ENCODE measurements at places on chromosomes 3 and 15.

DNA sequence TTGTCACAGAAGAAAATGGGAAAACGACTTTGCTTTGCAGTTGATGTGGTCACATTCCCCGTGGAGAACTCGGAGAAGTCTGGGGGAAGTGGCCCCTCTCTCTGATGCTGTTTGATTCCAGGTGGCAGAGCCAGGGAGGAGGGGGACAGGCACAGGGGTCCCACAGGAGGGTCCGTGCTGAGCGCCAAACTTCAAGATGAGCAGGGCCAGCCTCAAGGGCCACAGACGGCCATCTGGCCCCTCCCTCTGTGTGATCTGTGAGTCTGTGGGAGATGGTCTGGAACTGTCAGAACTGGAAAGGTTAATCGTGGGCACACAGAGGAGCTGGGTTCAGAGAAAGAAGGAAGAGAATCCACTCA lies 23.1 kb upstream of the CORO2B start:
- no peak for DNase-seq

- no peak for DNase-seq
Measured at GRCh38 chr3:102672305-102672704, 237.5 kb downstream of the ZPLD1 start.

GRCh38 chr3:62718011-62718410 lies 157.2 kb downstream of the CADPS start:
- no peak for DNase-seq

DNA sequence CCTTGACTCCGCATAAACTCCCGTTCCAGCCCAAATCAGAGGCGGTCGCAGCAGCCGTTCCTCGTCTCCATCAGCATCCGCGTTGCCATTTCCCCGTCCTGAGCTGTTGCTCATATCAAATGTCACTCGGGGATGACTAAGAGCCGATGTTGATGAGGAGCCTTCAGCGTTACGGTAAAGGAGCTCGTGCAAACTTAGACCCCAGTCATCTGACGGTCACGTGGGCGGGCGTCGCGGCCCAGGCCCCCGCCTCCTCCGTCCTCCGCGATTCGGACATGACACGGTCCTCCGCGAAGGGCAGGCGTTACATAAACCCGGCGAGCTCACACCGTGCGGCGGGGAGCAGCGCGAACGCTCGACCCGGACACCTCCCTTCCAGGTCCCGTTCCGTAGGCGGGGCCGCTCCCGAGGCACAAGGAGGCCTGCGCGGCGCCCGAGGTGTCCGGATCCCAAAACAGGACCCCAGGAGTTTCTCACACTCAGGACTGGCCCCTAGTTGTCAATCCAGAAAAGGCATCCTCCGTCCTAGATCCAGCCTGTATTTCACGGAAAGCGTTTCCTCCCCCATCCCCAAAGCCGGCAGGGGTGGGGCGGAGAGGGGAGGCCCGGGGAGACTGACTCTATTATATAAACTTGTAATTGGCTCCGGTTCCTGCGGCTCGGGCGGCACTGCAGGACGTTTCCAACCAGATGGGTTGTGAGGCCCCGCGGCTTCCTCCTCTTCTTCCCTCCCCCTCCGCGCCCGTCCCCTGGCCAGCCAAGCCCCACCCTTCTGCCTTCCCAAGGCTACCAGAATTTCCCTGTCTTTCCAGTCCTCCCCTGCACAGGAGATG lies 100.0 kb upstream of the IGF1R start:
- peak; percentile 59 for DNase-seq

DNA sequence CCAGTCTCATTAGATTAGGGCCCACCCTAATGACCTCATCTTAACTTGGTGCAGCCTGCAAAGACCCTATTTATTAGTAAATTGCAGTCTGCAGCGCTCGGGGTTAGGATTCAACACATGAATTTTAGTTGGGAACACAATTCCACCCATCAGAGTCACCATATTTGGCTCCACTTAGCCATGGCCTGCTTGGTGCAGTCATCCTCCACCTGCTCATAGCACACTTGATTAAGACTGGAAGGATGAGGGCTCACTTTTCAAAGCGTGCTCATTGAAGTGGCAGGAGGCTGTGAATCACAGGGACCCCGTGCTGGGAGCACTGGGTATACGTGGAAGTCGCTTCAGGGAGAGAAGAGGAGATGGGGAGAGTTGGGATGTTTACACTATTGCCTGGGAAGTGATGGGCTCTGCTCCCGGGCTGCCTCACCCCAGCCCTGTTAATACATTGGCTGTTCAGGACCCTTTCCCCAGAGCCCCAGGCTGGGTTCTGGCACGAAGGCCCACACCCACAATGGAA lies 68.2 kb downstream of the ASB7 start:
- DNase-seq, result no peak

DNA sequence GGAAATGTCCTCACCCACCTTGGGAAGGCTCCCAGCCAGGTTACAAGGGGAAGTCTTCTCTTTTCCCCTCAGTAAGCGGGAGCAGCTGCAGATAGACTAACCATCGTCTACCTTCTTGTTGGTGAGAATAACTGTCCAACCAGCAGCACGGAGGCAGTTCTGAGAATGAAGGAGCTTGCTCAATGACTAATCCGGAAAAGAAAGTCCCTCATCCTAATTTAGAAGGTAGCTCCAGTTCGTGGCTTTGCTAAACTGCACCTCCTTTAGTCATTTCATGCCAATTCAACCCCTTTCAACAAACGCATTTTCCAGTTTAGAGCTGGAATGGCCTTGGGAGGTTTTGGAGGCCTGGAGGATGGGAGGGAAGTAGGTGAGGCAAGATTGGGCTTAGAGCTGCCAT lies 527.4 kb upstream of the PROK2 start:
- no peak for DNase-seq

GRCh38 chr3:38500688-38501417 lies 4.7 kb downstream of the EXOG start:
- no peak for DNase-seq

GRCh38 chr3:146226881-146227280 lies 24.0 kb downstream of the PLSCR4 start:
- no peak for DNase-seq

DNA sequence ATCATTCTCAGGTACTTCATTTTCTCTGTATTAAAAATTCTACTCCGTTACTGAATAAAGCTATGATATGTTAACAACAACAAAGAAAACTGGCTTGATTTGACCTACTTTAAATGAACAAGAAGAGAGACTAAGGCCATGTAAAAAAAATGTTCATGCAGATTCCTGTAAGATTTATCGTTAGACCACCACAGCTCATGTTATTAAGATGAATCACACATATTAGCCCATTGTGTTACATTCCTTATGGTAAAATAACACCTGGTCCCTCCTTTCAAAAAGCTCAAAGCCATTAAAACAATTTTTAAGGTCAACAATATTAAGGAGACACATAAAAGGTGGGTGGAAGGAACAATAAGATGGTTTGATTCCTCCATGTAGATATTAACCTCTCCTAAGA lies 6.3 kb downstream of the THOC7 start:
- no peak for DNase-seq

DNA sequence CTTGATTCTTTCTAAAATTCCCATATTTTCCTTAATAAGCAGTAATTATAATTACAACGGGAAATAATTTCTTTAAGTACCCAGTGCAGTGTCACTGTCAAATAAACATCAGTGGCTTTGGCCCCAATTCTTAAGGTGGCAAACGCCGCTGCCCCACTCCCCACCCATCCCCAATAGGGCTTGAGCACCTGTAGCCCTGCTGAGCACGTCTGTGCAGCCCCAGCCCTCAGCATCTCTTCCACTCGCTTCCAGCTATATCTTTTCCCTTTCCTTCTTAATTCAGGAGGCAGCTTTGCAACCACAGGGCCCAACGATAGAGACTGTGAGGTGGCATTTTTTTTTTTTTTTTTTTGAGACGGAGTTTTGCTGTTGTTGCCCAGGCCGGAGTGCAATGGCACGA lies 9.0 kb downstream of the PPM1M start:
- no peak for DNase-seq

GRCh38 chr15:85007741-85008397 lies 26.2 kb downstream of the PDE8A start:
- no peak for DNase-seq

DNA sequence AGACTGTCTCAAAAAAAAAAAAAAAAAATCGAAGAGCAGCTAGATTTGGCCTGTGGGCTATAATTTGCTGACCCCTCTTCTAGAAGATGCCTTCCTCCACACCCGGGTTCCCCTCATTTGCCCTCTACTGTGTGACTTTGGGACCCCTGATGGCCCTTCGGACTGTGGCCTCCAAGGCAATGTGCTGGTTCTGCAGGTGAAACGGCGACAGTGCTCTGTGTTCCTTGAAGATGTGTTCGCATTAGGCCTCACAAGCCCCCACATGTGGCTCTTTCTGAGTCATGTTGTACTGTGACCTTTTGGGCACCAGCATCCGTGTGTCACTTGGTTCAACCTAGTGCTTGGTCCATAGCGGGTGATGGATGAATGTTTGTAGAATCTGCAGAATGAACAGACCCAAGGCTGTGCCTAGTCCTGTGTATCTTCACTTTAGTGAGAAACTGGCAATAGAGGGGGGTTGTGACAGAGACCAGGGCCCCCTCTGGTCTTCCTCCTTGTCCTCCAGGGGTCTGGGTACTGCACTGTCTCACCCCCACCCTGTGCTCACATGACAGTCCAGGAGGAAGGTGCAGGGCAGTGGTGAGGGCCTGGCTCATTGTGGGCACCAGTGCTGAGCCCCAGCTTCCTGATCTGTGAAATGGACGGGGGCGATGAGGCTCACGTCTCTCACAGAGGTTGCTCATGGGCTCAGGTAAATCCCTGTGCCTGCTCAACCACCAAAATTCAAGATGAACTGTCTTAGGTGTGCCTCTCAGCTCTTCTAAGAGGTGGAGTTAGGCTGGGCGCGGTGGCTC lies 22.7 kb downstream of the GOLGA6L2 start:
- no peak for DNase-seq

DNA sequence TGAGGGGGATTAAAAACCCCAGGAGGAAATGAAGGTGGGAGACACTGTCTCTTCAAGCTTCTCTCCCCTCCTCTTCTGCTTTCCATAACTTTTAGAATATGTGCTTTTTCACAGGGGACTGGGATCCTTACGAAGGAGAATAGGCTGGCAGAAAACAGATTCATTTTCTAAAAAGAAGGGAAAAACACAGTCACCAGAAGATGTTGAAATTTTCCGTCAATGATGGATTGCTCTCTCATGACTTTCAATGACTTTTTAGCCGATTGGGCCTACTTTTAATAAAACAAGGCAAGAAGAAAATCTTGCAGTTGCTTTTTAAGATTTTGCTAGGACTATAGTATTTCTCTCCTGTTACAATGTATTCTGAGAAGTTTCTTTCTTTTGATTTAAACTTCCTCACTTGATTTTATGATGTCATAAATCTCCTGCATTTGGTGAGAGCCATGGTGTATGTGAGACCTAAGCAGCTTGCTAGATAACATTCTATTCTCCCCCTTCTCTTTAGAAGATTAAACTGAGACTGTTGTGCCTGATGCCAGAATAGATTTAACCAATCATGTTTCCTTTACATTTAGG lies 241.2 kb downstream of the FEZF2 start:
- no peak for DNase-seq

DNA sequence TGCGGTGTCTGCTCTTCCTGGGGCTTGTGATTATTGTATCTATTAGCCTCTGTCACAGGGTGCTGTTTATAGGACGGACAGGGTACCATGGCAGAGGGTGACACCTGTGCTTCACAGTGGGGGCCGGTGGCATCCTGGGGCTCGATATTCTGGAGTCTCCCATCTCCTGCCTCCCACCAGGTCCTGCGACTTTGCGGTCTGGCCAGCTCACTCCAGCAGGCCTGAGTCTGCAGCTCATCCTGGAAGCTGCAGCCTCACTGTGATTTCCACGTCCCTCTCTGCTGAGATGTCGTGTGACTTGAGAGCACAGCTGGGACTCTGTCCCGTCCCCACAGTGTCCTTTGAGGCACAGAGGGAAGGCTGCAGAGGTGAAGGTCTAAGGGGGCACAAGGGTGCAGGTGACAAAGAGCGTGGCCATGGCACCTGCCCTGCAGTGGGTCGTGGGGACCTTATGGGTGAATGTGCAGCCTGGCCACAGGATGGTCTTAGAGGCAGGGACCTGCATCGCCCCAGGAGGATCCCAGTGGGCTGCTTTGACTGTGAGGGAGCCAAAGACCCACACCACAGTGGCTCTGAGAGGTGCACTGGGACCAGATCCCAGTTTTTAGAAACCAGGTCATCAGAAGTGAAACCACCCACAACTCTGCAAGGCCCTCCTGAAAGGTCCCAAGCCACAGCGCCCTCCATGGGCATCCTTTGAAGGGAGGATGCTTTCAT lies 172.8 kb downstream of the KLF13 start:
- DNase-seq, result no peak

- DNase-seq, result no peak
Measured at GRCh38 chr15:88543065-88543776, 3.3 kb downstream of the DET1 start.

- DNase-seq, result no peak
Measured at GRCh38 chr3:146653978-146654377, 48.8 kb upstream of the PLSCR5 start.

DNA sequence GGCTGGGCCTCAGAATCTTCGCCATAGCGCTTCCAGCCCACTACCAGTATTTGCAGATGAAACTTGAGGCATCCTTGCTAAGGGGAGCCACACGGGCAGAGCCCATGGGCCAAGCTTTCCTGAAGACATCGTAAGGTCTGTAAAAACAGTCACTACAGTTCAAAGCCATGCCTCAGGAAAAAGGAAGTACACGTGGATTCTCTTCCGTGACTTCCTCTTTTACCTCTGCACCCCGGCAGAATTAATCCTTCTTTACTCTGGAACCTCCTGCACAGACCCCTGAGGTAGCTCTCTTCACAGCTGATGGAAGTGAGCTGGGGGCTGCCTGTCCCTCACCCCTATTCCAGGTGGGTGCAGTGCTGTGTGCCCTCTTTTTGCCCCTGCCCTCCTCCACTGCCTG lies 129.2 kb downstream of the CHDH start:
- peak; percentile 24 for DNase-seq

- no peak for DNase-seq
Measured at GRCh38 chr3:62145086-62145757, 228.1 kb downstream of the FEZF2 start.

DNA sequence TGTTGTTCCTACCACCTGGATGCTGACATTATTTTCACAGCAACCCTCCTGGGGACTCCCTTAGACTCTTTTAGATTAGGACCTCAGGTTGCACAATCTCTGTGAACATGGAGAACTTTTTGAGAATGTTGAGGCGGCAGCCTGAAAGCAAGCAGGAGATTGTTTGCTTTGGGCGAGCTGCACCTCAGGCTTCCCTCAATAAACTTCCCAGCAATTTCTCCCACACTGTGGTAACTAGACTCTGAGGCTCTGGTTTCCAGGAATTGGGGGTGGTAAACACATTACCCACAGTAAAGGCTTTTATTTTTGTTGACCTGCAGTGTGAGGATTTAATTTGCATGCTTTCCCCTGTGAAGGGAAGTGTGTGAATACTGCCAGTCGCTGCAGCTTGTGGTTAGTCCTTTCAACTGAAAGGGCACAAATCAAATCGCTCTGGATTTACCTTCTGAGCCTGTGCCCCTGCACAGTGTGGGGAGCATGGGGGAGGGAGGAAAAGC lies 35.2 kb upstream of the SIAH2 start:
- DNase-seq, result no peak

DNA sequence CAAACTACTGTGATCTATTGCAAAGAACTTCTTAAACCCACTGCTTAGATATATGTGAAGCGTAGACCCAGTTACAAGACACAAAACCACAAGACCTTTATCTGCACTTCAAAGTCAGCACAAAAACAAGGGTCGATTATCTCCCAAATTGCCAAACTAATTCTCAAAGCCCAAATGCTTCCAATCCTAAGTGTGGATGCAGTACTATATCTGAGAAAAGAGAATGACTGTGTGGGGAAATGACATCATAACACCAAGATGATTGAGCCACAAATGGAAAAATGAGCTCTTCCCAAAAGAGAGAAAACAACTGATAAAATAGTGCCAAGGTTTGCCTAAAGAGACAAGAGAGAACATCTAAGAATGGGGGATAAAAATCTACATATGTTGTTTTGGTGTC lies 86.2 kb downstream of the MEIS2 start:
- DNase-seq, result no peak

- DNase-seq, result no peak
Measured at GRCh38 chr15:67826717-67827561, 1.6 kb downstream of the SKOR1 start.

Data from inflammatory macrophage (primary cell).